ENCODE measurements at places on chromosomes 16 and 17.

GRCh38 chr16:2969545-2970521 lies 685 bp downstream of the PAQR4 start:
- DNase-seq, result peak; percentile 78

DNA sequence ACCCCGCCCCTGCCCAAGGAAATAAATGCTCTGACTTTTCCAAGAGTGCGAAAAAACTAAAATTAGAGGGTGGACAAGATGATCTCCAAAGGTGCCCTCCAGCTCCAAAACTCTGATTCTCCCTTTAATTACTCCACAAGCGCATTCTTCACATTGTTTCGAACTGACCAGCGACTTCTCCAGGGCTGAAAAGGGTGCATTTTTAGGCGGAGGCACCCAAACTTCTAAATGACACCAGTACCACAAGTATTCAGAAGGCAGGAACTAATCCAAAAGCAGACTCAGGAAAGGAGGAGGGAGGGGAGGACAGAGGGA lies 750 bp downstream of the ZFHX3 start:
- DNase-seq, result no peak

GRCh38 chr16:19170043-19170655 lies 2.1 kb downstream of the SYT17 start:
- DNase-seq, result no peak

DNA sequence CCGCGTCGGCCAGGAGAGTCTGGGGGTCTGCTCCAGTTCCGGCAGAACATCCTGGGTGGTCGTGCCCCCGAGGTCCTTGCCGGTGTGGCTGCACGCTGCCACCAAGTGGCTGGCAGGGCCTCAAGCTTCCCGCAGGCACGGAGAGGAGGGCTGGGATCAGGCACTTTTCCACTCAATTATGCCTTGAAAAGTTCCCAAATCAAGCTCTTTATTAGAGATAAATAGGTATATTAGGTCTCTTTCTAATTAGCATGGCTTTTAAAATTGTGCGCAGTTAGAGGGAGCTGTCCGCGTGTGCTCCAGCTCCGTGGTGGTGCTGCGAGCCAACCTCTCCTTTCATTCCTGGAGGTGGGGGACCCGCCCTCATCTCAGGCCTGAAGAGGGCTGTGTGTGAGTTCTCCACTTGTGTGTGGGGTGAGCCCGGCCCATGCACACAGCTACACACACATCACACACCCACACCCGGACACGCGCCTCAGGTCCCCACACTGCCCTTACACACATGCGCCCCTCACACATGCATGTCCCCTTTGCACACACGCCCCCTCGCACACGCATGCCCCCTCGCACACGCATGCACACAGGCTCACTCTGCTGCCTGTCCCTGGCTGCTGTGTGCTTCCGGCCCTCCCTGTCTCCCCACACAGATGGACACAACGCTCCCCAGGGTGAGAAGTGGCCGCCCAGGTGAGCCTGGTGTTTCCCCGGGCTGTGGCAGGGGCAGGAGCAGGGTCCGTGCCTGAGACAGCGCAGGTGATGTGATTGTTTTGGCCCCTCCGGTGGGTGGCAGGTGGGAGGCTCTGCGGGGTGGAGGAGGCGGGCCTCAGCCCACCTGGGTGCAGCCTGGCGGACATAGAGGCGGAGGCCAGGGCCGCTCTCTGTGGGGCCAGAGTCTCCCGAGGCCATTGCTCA lies 28.8 kb downstream of the CACNA1H start:
- no peak for DNase-seq

DNA sequence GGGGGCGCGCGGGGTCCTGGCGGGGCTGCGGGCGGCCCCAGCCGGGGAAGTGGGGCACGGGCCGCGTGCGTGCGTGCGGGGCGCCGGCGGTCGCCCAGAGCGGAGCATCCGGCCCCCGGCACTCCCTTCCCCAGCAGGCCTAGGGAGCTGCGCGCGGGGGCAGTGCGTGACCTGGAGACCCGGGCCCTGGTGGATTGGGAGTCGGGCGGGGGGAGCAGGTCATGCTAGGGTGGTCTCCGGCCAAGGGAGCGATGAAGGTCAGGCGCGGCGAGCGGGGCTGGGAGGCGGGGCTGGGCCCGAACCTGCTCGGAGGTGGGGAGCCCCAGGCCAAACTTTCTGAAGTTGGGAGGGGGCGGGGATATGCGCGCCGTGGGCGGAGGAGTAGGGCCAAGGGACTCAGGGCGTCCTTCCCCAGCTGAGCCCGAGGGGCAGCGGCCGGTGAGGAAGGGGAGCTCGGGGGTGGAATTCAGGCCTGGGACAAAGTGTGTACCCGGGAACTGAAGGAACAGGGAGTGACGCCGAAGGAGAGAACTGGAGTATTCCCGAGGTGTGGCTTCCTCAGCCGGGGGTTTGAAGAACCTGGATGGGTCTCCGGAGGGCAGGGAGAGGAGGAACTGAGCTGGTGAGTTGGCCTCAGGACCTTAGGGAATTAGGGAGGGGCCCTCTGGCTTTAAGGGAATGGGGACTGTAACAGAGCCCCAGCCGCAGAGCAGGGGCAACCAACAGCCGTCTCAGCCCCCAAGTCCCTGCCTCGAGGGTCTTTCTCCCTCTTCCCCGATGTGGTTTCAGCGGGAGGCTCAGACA lies 589 bp downstream of the XYLT2 start:
- DNase-seq, result peak; percentile 61

DNA sequence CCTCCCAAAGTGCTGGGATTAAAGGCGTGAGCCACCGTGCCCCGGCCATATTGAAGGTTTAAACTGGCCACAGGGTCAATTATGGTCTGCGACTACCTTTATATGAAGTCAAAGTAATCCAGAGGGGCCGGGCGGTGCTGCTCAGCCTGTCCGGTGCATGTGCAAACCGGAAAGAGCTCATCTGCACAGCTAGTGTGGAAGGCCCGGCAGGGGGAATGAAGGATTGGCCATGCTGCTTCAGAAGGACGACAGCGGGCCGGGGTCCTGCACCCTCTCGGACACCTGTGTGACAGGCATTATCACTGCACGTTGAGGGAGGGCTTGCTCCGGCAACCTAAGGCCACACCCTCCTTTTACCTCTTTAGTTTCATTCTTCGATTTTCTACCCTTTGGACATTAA lies 23.6 kb downstream of the TMEM204 start:
- no peak for DNase-seq

DNA sequence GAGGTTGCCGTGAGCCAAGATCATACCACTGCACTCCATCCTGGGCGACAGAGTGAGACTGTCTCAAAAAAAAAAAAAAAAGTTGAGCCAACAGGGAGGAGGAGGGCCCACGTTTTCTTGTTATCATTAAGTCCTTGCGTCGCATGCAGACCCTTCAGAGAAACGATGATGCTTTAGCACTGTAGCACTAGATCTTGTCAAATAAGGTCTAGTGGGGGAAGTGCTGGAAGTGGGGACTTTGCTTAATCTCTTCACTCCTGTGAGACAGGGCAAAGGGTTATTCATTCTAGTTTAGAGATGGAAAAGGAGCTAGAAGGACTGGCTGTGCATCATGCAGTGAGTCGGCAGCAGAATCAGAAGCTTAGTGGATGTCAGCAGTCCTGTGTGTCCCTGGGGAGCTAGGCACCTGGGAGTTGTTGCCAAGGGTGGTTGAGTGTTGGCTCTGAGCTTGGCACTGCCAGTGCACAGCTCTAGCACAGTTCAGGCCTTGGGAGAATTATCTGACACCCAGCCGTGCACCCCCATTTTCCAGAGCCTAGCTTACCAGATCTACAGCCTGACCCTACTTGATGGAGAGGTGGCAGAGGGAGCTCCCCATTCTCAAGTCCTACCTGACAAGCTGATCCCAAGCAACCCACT lies 33.4 kb upstream of the TBX2 start:
- DNase-seq, result no peak

GRCh38 chr17:42692489-42692888 lies 10.2 kb downstream of the CNTNAP1 start:
- DNase-seq, result no peak

- no peak for DNase-seq
These were observed 225.8 kb upstream of the SDK2 start for GRCh38 chr17:73870068-73870467.
